Uterus (tissue), 4 donors: ENCODE measurements at places on chromosomes 7 and 10. TPM values are rescaled to one million over a fixed set of nuclear protein-coding genes. Genes with fewer than 3 reads are reported as not detected.

DNA sequence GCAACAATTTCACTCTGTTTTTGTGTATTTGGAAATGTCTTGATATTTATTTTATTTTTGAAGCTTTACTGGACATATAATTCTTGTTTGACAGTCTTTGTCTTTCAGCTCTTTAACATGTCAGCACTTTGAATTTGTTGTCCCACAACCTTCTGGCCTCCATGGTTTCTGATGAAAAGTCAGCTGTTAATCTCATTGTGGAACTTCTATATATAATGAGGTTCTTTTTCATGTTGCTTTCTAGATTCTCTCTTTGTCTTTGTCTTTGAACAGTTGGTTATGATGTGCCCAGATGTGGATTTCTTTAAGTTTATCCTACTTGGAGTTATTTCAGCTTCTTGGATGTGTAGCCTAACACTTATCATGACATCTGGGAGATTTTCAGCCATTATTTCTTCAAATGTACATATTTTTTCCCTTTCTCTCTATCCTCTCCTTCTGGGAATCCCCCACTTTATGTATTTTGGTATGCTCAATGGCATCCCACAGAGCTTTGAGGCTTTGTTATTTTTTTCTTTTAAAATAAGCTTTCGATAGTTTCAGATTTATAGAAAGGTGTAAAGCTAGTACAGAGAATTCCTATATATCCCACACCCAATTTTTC, 9.5 kb upstream of the LMTK2 start:
- no peak for DNase-seq

SH3PXD2A gene
- total RNA-seq = 63.7 TPM

DNA sequence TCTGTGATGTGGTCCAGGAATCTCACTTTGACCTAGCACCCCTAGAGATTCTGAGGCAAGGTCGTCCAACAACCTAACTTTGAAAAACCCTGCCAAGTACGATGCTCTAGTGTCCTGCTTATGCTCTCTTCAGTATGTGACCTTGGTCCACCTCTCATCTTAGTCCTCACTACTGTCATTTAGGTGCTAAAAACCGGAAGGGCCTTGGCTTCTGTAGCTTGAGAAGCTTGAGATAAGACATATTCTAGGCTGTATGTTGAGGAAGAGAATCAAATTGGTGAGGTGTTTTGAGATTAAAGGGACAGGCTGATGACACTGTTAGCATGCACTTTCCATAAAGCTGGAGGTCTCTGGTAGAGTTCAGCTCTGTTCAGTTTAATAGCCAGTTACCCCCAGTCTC, 57.0 kb upstream of the MTPN start:
- no peak for DNase-seq

CRYGN gene
- 0.73 TPM for total RNA-seq

- no peak for DNase-seq
These were observed 1.1 kb downstream of the LIPM start for GRCh38 chr10:88803641-88804040.

DNA sequence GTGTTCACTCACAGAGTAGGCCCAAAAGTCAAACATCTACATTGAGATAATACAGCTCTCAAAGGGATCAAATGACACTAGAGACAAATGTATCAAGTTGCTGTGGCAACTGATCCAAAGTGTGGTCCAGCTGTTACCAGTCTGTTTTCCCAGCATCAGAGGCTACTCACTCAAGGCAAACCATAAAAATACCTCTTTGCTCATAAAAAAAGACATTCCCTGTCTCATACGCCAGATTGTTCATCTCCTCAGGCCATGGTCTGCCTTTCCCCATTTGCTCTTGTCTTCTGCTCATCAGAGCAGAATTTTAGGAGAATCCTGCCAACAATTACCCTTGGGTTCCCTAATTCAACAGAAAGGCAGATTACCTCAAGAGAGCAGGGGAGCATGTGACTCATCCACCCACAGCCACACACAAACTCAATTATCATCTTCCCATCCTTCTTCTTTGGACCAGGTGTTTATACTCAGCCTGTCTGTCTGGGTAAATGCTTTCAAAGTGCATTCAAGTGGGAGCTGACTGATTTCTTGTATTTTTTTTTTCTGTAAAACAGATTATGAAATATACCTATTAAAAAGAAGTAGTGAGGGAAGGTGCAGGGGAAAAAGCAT, 226.5 kb upstream of the HPS1 start:
- no peak for DNase-seq

DNA sequence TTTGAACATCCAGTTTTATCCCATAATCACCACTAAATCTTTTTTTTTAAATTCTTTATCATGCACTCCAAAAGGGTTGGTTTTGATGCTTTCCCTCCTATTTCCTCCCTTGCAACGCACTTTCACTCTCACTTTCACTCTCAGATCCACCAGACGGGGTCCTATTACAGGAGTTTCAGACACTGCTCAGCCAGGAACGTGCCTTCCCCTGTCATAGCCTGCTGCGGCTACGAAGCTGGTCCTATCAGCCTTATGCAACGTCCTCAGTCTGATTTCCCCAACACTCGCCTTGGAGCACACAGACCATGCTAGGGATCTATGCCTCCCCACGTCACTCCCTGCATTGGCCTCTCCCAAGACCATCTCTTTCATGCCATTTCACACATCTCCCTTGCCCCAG, 23.4 kb downstream of the ZPBP start:
- DNase-seq = peak; percentile 31

DNA sequence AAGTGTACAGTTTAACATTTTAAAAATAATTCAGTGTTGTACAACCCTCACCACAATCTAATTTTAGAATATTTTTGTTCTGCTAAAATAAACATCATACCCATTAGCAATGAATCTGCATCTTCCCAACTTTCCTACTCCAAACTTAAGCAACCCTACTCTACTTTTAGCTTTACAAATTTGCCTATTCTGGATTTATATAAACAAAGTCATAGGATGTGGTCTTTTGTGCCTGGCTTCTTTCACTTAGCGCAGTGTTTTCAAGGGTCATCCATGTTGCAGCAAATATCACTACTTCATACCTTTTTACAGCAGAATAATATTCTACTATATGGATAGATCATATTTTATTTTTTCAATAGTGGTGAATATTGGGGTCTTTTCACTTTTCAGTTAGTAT, 18.9 kb downstream of the CALML3 start:
- DNase-seq = no peak

GDI2 gene
- 165 TPM for total RNA-seq

GRCh38 chr10:110226926-110227641, 19.7 kb downstream of the MXI1 start:
- peak; percentile 74 for DNase-seq

- DNase-seq = no peak
These were observed 91.1 kb upstream of the TNS3 start for GRCh38 chr7:47672977-47673381.
